T-helper 17 cell (primary cell): ENCODE measurements at places on chromosomes 7 and 10. TPM values are rescaled to one million over a fixed set of nuclear protein-coding genes. Genes with fewer than 3 reads are reported as not detected.

The TDRD1 gene
- total RNA-seq, result 0.20 TPM

The SH2D4B gene
- total RNA-seq, result 0.18 TPM

The ZDHHC6 gene
- 32.4 TPM for total RNA-seq

GRCh38 chr7:115559877-115560276, 470.7 kb downstream of the TFEC start:
- no peak overlapping the region for H3K27ac ChIP-seq
- no peak for DNase-seq
- no peaks in the 10 kb centered on the region for H3K36me3 ChIP-seq
- H3K4me3 ChIP-seq, result no peak overlapping the region
- H3K4me1 ChIP-seq, result no peaks in the 10 kb centered on the region

GRCh38 chr7:47394751-47395252, 187.1 kb downstream of the TNS3 start:
- no peaks in the 10 kb centered on the region for H3K4me1 ChIP-seq
- DNase-seq, result no peak
- H3K36me3 ChIP-seq, result no peaks in the 10 kb centered on the region
- no peak overlapping the region for H3K27ac ChIP-seq
- no peak overlapping the region for H3K4me3 ChIP-seq
- H3K27me3 ChIP-seq, result peaks cover 7% of the 10 kb centered on the region

DNA sequence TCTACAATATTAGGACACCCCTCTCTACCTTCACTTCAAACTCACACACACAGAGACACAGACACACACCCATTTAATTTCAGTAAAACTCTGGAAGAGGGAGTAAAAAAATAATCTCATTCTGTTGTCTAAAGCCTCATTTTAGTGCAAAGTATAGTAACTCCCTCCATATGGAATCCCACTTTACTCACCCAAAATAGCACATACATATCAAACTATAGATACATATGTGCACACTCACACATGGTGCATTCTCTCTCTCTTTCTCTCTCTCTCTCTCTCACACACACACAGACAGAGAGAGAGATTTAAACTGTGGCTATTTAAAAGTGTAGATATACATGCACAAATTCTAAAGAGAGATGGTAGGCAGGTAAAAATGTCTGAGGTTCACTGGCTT, 179.6 kb upstream of the PTN start:
- no peaks in the 10 kb centered on the region for H3K36me3 ChIP-seq
- no peaks in the 10 kb centered on the region for H3K27me3 ChIP-seq
- no peaks in the 10 kb centered on the region for H3K4me1 ChIP-seq

GRCh38 chr10:94673614-94674321, 9.8 kb upstream of the CYP2C18 start:
- H3K36me3 ChIP-seq, result no peaks in the 10 kb centered on the region
- no peak overlapping the region for H3K4me3 ChIP-seq
- H3K27ac ChIP-seq, result no peak overlapping the region
- no peak for DNase-seq
- H3K27me3 ChIP-seq, result peaks cover 5% of the 10 kb centered on the region
- no peaks in the 10 kb centered on the region for H3K4me1 ChIP-seq

- H3K4me3 ChIP-seq, result peak overlapping the region; percentile 88
- H3K4me1 ChIP-seq, result peaks cover 29% of the 10 kb centered on the region
- no peaks in the 10 kb centered on the region for H3K27me3 ChIP-seq
- peaks cover under 1% of the 10 kb centered on the region for H3K36me3 ChIP-seq
- no peak for DNase-seq
Observed at GRCh38 chr7:4725014-4725849, 43.1 kb downstream of the FOXK1 start.

GRCh38 chr10:22454634-22455033, 109.3 kb downstream of the SPAG6 start:
- H3K36me3 ChIP-seq, result no peaks in the 10 kb centered on the region
- peaks cover 2% of the 10 kb centered on the region for H3K4me1 ChIP-seq
- no peak overlapping the region for H3K27ac ChIP-seq
- H3K27me3 ChIP-seq, result peaks cover 11% of the 10 kb centered on the region
- no peak overlapping the region for H3K4me3 ChIP-seq

DNA sequence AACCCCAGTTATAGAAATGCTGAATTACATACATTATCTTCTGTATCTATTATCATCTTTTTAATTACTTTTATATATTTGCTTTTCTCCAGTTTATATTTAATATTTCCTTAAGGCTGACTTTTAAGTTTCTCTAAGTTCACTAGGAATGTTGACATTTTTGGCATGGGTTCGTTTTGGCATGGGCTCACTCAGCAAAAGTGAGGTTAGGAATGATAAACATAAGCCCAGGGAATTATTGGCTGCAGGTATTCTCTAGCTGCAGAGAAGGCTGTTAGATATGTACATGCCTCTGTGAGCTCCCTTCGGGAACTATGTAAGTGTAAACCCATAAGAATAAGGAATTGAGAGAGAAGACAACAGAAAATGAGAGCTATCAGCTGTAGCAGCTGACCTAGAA, 63.6 kb upstream of the RAB18 start:
- H3K36me3 ChIP-seq, result no peaks in the 10 kb centered on the region
- H3K4me3 ChIP-seq, result no peak overlapping the region
- no peak for DNase-seq
- H3K4me1 ChIP-seq, result no peaks in the 10 kb centered on the region
- H3K27ac ChIP-seq, result no peak overlapping the region

DNA sequence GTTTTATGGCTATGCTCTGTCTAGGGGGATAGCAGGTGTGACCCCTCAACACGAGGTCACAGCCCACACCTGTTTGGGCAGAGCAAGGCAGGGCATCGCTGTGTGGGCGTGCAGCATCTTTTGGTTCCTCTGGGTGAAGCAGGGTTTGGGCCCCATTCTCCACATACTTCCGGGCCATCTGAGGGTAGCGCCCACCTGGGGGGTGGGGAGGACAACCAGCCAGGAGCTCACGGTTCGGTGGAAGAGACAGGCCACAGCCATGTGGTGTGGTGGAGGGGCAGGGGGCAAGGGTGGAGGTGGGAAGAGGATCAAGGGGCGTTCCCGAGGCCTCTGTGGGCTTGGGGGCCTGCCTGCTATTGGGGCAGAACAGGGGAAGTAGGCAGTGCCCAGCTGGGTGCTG, 2.4 kb downstream of the SH2B2 start:
- H3K27me3 ChIP-seq, result peaks cover 4% of the 10 kb centered on the region
- H3K36me3 ChIP-seq, result no peaks in the 10 kb centered on the region
- H3K27ac ChIP-seq, result no peak overlapping the region

- peaks cover 9% of the 10 kb centered on the region for H3K36me3 ChIP-seq
- peaks cover 29% of the 10 kb centered on the region for H3K4me1 ChIP-seq
- DNase-seq, result no peak
- H3K27ac ChIP-seq, result no peak overlapping the region
- H3K27me3 ChIP-seq, result peaks cover 69% of the 10 kb centered on the region
- H3K4me3 ChIP-seq, result no peak overlapping the region
Observed at GRCh38 chr10:114632869-114633715, 25.0 kb downstream of the ABLIM1 start.

DNA sequence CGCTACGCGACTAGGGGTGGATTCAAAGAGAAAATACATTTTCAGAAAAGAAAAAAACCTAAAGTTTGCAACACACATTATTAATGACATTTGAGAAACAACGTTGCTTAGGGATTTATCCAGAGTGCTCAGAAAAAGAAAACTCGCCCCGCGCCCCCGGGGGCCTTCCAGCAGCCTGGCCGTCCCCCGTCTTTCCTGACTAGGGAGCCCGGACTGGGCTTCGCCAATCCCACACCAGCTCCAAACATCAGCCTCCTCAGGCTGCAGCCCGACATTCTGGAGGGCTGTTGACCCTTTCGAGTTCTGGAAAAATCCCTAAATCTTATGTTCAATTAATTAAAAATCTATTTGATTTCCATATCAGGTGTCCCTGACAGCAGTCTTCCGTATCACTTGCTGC, 48.6 kb downstream of the CLEC2L start:
- H3K4me1 ChIP-seq, result peaks cover 9% of the 10 kb centered on the region
- no peak overlapping the region for H3K4me3 ChIP-seq
- H3K27me3 ChIP-seq, result no peaks in the 10 kb centered on the region
- H3K36me3 ChIP-seq, result peaks cover 12% of the 10 kb centered on the region
- H3K27ac ChIP-seq, result no peak overlapping the region

DNA sequence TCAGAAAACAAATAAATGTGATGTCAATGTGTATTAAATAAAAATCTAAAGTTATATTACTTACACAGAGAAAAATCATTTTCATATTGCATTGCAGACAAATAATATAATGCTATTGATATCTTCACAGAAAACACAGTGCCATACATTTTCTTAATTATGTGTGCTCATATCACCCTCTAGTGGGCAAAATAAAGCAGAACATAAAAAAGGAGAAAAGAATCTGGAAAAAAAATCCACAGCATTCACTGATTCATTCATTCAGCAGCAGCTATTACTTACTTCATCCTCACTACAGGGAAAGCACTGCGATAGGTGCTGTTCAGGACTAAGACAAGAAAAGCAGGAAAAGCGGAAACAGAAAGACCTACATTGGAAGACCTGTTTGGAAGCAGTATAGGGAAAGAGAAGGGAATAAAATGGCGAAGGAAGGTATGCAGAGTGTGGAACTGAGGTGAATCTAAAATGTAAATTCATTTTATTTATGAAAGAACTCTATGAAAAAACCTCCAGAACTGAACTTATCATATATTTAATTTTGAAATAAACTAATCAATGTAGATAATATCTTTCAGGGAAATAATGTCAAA, 73.2 kb downstream of the POT1 start:
- no peak overlapping the region for H3K4me3 ChIP-seq
- no peak overlapping the region for H3K27ac ChIP-seq
- peaks cover 2% of the 10 kb centered on the region for H3K36me3 ChIP-seq
- peaks cover 3% of the 10 kb centered on the region for H3K4me1 ChIP-seq
- no peaks in the 10 kb centered on the region for H3K27me3 ChIP-seq

GRCh38 chr7:47188136-47188535, 393.8 kb downstream of the TNS3 start:
- no peaks in the 10 kb centered on the region for H3K36me3 ChIP-seq
- H3K27ac ChIP-seq, result no peak overlapping the region
- no peaks in the 10 kb centered on the region for H3K27me3 ChIP-seq

GRCh38 chr10:22599048-22599561, 115.3 kb downstream of the PIP4K2A start:
- peaks cover 60% of the 10 kb centered on the region for H3K4me1 ChIP-seq
- peaks cover 3% of the 10 kb centered on the region for H3K36me3 ChIP-seq
- peak overlapping the region; percentile 94 for H3K27ac ChIP-seq
- H3K4me3 ChIP-seq, result peak overlapping the region; percentile 57
- H3K27me3 ChIP-seq, result no peaks in the 10 kb centered on the region
- no peak for DNase-seq

DNA sequence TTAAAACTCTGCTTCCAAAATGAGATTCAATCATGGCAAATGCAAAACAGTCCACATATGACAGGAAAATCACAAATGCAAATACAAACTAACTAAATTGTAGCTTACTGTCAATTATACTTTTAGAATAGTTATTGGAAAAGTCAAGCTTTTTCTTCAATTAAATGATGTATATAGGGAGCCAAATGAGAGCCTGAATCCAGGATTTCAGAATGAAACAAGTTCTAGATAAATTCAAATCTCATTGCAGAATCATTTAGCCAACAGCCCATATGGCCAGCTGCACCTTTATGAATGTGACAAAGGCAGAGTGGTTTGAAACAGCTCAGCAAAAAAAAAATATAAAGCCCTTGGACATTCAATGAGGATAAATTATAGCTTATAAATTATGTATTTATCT, 82.2 kb upstream of the SCIN start:
- H3K27me3 ChIP-seq, result peaks cover 6% of the 10 kb centered on the region
- no peak overlapping the region for H3K4me3 ChIP-seq
- no peak for DNase-seq
- H3K4me1 ChIP-seq, result peaks cover 2% of the 10 kb centered on the region
- peaks cover 2% of the 10 kb centered on the region for H3K36me3 ChIP-seq

- no peaks in the 10 kb centered on the region for H3K4me1 ChIP-seq
- H3K27ac ChIP-seq, result no peak overlapping the region
- H3K36me3 ChIP-seq, result no peaks in the 10 kb centered on the region
- no peak for DNase-seq
- H3K4me3 ChIP-seq, result no peak overlapping the region
- no peaks in the 10 kb centered on the region for H3K27me3 ChIP-seq
Observed at GRCh38 chr10:112039823-112040222, 143.7 kb downstream of the GPAM start.

- no peaks in the 10 kb centered on the region for H3K4me1 ChIP-seq
- H3K27me3 ChIP-seq, result peaks cover 19% of the 10 kb centered on the region
- H3K4me3 ChIP-seq, result no peak overlapping the region
- DNase-seq, result no peak
- H3K36me3 ChIP-seq, result no peaks in the 10 kb centered on the region
Observed at GRCh38 chr10:122086416-122087240, 97.7 kb downstream of the TACC2 start.

- peak overlapping the region; percentile 47 for H3K27ac ChIP-seq
- DNase-seq, result peak; percentile 34
- peaks cover 22% of the 10 kb centered on the region for H3K27me3 ChIP-seq
- peaks cover 4% of the 10 kb centered on the region for H3K36me3 ChIP-seq
Observed at GRCh38 chr10:79562135-79562756, 2.0 kb upstream of the SFTPA2 start.

GRCh38 chr10:121291823-121292222, 306.4 kb downstream of the FGFR2 start:
- no peak overlapping the region for H3K4me3 ChIP-seq
- no peaks in the 10 kb centered on the region for H3K36me3 ChIP-seq
- no peak for DNase-seq
- no peak overlapping the region for H3K27ac ChIP-seq
